ENCODE measurements at places on chromosomes 13 and 19.

DNA sequence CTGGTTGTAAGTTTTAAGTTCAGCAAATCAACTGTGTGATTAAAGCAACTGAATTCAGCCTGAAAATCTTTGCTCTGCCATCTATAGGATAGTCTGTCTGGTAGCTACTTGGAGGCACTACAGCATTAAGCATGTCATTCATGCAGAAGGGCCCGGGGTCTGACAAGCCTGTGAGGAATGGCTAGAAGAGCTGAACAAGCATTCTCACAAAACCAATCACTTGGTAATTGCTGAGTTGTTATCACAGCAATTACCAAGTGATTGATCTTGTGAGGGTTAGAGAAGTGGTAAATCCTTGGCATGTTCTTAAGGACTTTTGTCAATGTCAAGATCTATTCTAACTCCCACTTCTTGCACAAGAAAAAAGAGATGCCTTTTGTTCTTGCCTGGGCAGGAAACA lies 356.1 kb downstream of the FGF14 start:
- no peak for DNase-seq

GRCh38 chr19:48493718-48494401 lies 17.8 kb downstream of the LMTK3 start:
- DNase-seq, result no peak

GRCh38 chr13:53778937-53779336 lies 750.3 kb downstream of the OLFM4 start:
- DNase-seq, result no peak

- no peak for DNase-seq
Measured at GRCh38 chr13:40158218-40158617, 502.8 kb downstream of the COG6 start.

DNA sequence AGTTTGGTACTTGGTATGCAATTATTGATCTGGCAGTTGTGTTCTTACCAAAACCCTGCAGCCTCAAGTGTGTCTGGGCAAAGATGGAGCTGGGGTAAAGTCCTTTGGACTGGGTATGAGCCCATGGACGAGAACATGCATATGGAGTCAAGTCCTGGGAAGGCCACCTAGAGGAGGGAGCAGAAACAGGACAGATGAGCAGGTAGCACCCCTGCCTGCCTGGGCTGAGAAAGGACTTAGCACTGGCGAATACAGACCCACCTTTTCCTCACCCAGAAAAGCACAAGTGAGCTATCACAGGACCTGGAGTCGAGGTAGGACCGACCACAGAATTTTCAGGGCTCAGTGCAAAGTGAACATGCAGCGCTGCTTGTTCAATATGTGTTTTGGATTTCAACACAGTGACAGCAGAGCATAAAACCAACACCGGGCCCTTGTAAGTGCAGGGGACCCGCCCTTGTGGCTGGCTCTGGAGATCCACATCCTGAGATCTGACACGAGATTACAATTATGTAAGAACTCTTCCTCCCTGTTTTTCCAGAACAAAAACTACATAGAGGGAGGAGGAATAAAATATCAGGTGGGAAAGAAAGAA lies 25.9 kb downstream of the IGFL2 start:
- no peak for DNase-seq

DNA sequence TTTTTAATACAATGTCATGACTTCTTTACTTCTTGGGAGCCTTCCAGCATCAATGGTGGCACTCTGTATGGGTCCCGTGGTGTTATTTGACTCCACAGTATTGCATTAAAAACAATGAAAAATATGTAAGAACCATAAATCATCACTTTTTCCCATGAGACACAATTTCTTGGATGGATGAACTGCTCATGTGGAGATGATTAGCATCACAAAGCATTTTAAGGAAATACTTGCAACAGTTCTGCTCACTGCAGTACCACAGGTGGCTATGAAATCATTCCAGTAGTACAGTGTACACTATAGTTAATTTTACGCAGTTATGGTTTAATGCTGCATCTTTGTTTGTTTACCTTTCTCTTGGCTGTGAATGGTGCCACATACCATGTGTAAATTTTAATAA lies 37.2 kb upstream of the C1QTNF9B start:
- DNase-seq, result no peak

DNA sequence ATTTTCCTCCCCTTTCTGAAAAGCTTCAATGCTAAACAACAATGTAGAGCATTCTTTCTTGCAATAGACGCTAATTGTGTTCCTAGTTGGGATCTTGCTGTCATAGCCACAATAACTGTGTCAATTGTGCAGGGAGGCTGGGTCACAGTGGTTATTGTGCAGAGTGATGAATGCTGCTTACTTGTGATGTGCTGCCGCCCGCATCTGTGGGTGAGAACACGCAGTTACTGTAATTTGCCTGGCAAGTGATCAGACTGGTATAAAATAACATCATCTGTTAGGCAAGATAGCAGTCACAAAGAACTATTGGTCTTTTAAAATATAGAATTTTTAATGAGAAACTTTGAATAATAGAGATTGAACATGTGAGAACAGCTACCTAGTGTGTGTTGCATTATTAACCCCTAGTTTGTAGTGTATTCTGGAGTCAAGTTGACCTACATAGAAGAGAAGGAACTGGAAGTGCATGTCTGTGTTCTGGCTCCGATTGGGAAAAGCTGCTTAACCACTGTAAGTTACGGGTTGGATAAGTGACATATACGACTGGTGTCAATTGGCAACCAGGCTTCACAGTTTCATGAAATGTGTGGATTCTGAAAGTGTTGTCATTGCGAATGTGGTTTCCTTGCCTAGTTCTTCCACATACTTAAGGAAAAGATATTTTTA lies 43.6 kb downstream of the SLAIN1 start:
- DNase-seq, result no peak

Measured in stimulated activated CD4-positive, alpha-beta T cell treated with anti-CD3 and anti-CD28 coated beads, Interleukin-15, amount 100 ng/mL, for 48 hours (primary cell).